Activated CD4-positive, alpha-beta T cell treated with anti-CD3 and anti-CD28 coated beads, Interleukin-2, amount 50 U/mL, for 4 hours (primary cell): ENCODE measurements at places on chromosomes 7 and 10.

GRCh38 chr10:97083228-97083829 is 102.4 kb downstream of the SLIT1 start:
- no peak for DNase-seq

DNA sequence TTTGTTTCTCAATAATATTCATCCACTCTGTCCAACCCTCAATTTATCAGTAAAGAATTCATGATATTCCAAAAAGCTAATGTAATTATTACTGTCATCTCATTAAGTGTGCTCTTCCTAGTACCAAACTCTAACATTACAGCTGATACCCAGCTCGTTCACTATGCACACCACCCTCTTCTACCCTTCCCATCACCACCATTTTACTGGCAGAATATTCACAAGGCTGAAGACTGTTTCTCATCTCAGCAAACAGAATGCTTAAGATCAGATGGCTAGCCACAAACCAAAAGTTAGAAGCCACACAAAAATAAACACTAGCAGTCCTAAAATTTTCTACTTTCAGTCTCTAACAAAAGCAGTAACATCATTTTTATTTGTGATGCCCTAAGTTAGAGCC is 121.5 kb downstream of the SRPK2 start:
- DNase-seq = no peak

GRCh38 chr10:49781247-49781646 is 19.1 kb upstream of the OGDHL start:
- no peak for DNase-seq

DNA sequence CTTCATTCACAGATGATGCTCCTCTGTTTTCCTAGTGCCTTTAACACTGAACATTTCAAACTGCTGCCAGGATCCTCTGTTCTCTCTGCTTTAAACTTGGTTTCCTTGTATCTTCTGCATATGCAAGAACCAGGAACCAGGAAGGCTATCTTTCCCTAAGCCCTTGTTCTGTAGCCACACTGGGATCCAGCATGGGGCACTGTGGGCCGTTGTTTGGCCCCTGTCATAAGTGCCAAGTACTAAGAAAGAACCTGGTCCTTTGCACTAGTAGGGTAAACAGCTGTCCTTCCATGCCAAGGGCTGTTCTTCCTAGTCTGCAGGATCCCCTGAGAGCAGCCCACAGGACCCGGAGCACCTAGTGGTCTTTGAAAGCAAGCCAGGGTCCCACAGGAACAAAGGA is 49.0 kb upstream of the TRIM8 start:
- DNase-seq = no peak

- peak; percentile 40 for DNase-seq
These were observed 25.9 kb downstream of the RGS10 start for GRCh38 chr10:119516381-119517234.

DNA sequence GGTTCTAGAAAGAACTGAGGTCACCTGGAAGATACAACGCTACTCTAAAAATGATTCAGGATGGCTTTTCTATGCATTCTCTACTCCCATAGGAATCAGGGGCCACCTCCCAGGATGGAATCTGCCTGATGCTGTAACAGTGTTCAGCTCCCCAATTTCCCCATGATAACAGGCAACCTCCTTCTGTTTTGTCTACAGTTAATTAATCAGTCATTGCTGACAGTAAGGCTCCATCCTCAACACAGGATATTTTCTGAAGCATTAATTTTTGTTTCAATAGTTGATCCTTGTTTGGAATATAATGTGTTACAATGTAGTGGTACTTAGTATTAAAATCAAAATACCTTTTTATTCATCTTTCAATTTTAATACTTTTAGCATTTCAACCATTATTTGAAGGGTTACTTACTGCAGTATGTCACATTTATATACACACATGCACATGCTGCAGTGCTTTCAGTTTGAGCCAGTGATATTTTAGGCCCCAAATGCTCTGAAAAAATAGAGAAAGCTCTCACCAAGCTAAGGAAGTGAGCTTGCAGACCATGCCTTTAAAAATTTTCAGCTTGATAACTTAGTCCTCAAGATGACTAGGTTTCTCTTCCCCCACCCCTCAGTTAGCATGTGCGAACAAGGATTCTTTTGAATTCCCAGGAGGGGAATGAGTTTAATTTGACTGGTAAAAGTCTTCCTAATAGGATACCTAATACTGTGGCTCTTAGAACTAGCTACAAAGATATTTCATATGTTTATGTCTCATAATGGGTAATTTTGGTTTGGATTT is 592 bp upstream of the PIK3CG start:
- DNase-seq = no peak

GRCh38 chr10:58932126-58932525 is 244.3 kb upstream of the PHYHIPL start:
- no peak for DNase-seq

- DNase-seq = no peak
These were observed 76.5 kb downstream of the ADCY1 start for GRCh38 chr7:45650404-45651394.

DNA sequence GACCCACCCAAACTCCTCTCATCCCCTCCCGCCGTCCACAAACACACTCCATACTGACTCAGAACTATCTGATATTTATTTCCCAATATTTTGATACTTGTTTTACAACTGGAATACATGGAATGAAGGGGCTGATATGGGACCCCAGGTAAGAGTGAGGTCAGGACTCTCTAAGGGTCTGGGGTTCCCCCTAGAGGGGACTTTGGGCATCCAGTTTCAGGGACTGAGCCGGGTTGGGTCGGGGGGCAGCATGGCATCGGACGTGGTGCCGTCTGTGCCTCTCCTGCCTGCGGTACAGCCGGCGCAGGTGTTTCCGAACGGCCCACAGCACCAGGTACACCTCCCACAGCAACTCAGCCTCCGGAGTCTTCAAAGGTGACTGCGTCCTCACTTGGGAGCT is 7.5 kb downstream of the SPACDR start:
- no peak for DNase-seq

GRCh38 chr7:49264530-49264929 is 340.2 kb downstream of the CDC14C start:
- DNase-seq = no peak

DNA sequence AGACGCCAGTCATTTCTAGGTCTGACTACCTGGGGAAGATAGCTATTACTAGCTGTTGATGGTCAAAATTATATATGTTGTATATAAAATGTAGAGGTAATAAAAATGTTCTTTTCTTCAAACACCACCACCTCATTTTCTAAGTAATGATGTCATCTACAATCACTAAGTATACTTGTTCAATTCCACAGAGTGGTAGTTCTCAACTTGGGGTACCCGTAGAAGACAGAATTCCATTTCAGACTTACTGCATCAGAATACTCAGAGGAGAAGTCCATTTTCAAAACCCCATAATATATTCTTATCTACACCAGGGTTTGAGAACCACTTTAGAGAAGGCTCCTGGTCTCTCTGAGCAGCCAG is 191.9 kb downstream of the PTN start:
- DNase-seq = no peak

DNA sequence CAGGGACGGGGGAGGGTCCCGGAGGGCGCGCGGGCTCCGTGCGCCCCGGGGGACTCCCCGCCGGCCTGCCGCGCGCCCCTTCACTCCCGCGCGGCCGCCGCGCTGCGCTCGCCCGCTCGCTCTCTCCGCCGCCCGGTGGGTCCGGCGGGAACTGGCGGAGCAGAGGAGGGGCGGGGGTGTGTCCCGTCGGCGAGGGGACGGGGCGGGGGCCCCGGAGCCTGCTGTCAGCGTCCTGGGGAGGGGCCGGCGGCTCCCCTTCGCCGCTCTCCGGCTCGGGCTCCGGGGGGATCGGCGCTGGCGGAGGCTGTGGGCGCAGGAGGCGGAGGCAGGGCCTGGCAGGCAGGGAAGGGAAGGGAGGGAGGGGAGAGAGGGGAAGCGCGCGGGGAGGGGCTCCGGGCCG is at the start of gene SH3PXD2A:
Gene SH3PXD2A (minus strand): TSS at position 153 of the 400 bp plus-strand sequence. CDS start 310 bp downstream, outside the sequence.
- DNase-seq = peak; percentile 6

GRCh38 chr7:139762886-139763285 is 14.9 kb downstream of the HIPK2 start:
- DNase-seq = no peak

- no peak for DNase-seq
These were observed 157.1 kb upstream of the CHST15 start for GRCh38 chr10:124250506-124250905.

GRCh38 chr7:139798892-139799291 is 21.1 kb upstream of the HIPK2 start:
- no peak for DNase-seq

DNA sequence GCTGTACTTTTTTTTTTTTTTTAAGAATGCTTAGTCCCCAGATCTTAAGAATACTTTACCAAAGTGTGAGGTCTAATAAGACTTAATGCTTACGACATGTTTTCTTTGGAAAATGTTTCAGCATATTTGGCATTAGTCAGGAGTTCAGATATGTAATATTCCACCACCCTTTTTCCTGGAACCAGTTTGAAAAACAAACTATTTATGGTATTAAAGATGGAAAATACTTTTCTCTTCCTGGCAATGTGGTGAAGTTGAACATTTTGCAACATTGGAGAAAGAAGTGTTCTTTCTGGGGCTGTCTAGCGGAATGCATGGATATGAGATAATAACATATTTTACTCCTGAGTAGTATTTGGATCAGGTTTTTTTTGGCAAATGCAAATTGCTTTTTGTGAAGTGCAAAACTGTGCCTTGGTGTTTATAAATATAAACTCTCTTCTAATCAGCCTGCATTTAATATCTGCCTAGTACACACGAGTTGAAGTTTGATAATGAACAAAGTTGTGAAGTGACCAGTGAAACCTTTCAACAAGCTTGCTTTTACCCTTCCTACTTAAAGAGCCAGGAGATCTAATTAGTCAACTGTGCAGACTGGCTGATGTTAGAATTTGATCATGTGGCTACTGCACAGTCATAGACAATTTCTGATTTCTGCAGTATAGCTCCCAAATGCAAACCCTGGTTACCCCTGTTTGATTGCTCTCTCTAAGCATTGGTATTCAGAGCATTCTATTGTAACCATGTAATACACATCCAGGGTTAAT is 20.9 kb downstream of the MAP3K8 start:
- no peak for DNase-seq

GRCh38 chr7:85887133-85887532 is 700.3 kb upstream of the SEMA3D start:
- no peak for DNase-seq

DNA sequence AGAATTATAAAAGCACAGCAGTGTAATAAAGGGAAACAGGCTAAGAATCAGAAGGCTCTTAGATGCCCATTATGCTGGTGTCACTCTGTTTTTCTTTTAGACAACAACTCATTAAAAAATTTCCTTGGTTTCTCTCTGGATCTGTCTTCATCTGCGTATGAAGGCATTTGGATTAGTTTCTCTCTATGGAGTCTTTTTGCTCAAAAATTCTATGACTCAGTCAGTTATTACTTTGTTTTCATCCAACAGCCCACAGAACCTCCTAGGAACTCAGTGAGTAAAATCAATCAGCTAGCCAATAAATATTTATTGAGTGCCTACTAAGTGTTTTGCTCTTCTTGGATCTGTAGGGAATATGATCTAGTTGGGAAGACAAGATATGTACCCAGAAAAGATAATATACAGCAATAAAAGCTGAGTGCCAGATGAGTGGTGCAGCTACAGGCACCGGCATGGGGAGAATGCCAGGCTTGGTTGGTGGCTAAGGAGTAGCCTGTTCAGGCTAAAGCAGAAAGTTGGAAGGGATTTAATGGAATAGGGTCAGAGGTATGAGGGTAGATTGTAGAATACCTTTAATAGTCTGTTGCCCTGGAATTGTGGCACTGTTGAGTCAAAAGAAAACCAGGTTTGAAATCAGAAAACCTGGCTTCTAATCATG is 156.2 kb downstream of the LRRC4 start:
- DNase-seq = no peak

- no peak for DNase-seq
These were observed 15.5 kb downstream of the ARHGAP12 start for GRCh38 chr10:31912898-31913850.

GRCh38 chr10:77643795-77644468 is 6.3 kb upstream of the KCNMA1 start:
- DNase-seq = no peak

DNA sequence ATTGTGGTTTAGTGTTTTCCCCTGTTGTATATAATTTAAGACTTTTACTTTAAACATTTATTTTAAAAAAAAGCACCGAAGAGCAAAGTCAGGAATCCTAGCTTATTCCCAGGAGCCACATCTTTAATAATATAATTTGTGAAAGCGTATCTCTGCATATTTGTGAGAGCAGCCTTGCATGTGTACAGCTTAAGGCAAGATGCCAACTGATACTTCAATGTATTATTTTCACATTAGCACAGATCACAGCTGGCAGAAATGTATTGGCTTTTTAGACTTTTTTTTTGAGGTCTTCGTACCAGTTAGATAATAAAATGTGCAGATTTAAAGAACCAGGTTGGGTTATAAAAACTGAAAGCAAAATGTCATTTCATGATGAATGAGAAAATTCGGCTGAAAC is 845.7 kb upstream of the POT1 start:
- DNase-seq = no peak

- DNase-seq = no peak
These were observed 79.1 kb downstream of the PRTFDC1 start for GRCh38 chr10:24873281-24873683.

- DNase-seq = no peak
These were observed 147.1 kb downstream of the ITGA8 start for GRCh38 chr10:15572531-15573045.

- peak; percentile 55 for DNase-seq
These were observed 76.1 kb upstream of the ZEB1 start for GRCh38 chr10:31242902-31243301.

- DNase-seq = no peak
These were observed 36.7 kb downstream of the DNAH11 start for GRCh38 chr7:21579341-21580072.

- DNase-seq = no peak
These were observed 93.9 kb upstream of the SLC13A1 start for GRCh38 chr7:123293710-123294109.

DNA sequence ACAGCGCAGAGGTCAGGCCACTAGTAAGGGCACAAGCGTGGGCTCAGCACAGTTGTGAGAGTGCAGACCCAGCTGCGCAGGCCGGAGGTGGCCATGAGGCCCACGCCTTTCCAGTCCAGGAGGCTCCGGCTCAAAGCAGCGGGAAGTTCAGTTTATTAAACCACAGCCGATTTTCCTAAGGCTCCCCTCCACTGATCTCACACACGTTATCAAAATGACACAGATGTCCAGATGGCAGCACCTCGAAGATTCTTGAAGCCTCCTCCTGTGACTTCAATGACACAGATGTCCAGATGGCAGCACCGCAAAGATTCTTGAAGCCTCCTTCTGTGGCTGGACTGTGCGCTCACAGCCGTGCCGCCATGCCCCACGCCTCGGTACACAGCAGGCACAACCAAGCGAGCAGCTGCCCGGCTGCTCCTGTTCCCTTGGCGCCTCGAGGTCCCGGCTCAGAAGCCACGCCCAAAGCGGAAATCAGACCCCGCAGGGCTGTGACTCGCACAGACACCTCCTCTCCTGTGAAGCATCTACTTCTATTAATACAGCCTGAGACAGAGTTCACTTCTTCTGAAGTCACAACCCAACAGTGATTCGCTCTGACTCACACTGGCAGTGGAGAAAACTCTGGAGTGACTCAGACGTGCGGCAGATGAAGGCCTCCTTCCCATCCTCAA is 122.7 kb downstream of the MAD1L1 start:
- DNase-seq = peak; percentile 36

GRCh38 chr10:99266383-99266782 is 30.7 kb upstream of the HPSE2 start:
- no peak for DNase-seq
